CD4-positive, CD25-positive, alpha-beta regulatory T cell (primary cell): ENCODE measurements at places on chromosomes 11 and 22. TPM values are rescaled to one million over a fixed set of nuclear protein-coding genes. Genes with fewer than 3 reads are reported as not detected.

DNA sequence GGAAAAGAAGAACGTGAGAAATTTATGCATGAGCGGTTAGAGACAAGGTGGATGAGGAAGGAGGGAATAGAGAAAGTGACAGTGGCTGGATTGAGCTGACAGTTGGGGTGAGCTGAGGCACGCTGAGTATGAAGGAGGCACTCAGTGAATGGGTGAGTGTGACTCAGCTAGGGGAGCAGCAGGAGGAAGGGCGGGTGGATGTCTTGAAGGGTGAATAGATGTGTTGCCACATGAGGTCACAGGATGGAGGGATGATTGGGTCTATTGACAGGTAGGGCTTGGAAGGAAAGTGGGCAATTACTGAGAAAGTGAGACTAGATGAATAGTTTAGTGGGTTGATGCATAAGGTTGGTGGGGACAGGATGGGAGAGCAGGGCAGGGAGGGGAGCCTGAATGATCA, 8.0 kb downstream of the IFITM10 start:
- H3K4me3 ChIP-seq = no peak overlapping the region
- no peaks in the 10 kb centered on the region for H3K27me3 ChIP-seq
- H3K27ac ChIP-seq = no peak overlapping the region
- no peak for DNase-seq
- no peaks in the 10 kb centered on the region for H3K36me3 ChIP-seq

- H3K27ac ChIP-seq = no peak overlapping the region
- no peaks in the 10 kb centered on the region for H3K27me3 ChIP-seq
- H3K36me3 ChIP-seq = no peaks in the 10 kb centered on the region
- peaks cover 6% of the 10 kb centered on the region for H3K4me1 ChIP-seq
- no peak for DNase-seq
Measured at GRCh38 chr22:23847991-23848864, 9.4 kb upstream of the DERL3 start.

The F2 gene
- not detected for polyA plus RNA-seq

- no peak overlapping the region for H3K4me3 ChIP-seq
- H3K4me1 ChIP-seq = no peaks in the 10 kb centered on the region
- H3K27me3 ChIP-seq = no peaks in the 10 kb centered on the region
- peaks cover 36% of the 10 kb centered on the region for H3K36me3 ChIP-seq
- H3K27ac ChIP-seq = no peak overlapping the region
- no peak for DNase-seq
Measured at GRCh38 chr22:46900549-46900948, 138.1 kb downstream of the TBC1D22A start.

The MEN1 gene
- 26.1 TPM for polyA plus RNA-seq

The HTR3B gene
- not detected for polyA plus RNA-seq

DNA sequence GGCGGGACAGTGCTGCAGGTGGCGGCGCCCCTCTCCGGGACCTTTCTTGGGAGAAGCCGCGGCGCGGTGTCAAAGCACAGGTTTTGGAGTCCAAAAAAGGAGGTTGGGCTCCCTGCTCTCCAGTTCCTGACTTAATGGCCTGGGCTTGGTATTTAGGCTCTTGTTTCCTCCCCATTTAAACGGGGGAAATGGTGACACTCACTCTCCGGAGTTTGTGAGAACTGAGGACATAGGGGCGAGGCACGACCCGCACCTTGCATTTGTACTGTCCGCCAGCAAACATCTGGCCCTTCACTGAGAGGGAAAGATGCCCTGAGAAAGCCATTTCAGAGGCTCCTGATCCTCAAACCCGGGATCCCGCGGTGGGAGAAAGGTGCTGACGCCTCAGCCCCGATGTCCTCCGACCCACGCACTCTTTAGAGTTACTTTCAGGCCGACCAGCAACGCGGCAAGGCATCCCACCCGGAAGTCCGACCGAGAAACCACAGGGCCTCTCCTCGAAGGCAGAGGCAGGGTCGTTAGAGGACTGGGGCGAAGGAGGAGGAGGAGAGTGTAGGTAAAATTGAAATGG, 2.9 kb upstream of the WDR74 start:
- peak overlapping the region; percentile 85 for H3K4me3 ChIP-seq
- peaks cover 34% of the 10 kb centered on the region for H3K4me1 ChIP-seq
- no peaks in the 10 kb centered on the region for H3K27me3 ChIP-seq
- no peaks in the 10 kb centered on the region for H3K36me3 ChIP-seq
- H3K27ac ChIP-seq = peak overlapping the region; percentile 99

- H3K27ac ChIP-seq = peak within 1 kb of the TSS; percentile 84
- DNase-seq = peak; percentile 84
- peaks cover 1% of the 10 kb centered on the region for H3K36me3 ChIP-seq
- no peaks in the 10 kb centered on the region for H3K27me3 ChIP-seq
- peak within 1 kb of the TSS; percentile 99 for H3K4me3 ChIP-seq
Measured at GRCh38 chr22:36160499-36160942, at the start of gene APOL3. Gene APOL3 (minus strand): TSS chr22:36160755. CDS start chr22:36149055, 11,700 bp downstream.

DNA sequence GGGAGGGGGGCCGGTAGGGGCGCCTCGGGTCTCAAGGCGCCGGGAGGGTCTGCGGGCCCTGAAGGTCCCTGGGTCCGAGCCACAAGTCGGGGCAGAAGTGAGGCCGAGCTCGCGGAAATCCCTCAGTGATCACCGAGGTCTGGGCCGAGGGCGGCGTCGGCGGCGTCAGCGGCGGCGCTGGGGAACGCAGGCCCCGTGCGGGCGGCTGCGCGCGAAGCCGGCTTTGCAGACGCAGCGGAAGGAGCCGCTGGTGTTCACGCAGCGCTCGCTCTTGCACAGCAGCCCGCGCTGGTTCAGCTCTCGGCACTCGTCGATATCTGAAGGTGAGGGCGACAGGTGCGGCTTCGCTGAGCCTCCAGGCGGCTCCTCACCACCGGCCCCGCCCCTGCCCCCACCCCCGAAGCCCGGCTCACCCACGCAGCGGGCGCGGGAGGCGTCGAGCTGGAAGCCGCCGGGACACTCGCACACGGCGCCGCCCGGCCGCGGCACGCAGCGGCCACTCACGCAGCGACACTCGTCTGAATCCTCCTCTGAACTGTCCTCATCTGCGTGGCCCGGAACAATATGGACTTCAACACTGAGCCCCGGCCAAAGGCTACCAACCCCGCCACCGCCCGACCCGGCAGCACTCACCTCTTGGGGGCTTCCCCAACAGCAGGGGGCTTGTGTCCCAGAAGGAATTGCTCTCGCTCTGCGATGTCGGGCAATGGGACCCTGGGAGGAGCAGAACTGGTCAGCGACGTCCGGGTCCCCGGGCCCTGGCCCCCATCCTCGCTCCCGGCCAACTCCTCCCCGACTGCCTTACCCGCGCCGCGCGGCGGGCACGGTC, 14.2 kb downstream of the SCYL1 start:
- H3K4me3 ChIP-seq = no peak overlapping the region
- H3K27ac ChIP-seq = peak overlapping the region; percentile 74
- H3K36me3 ChIP-seq = peaks cover 10% of the 10 kb centered on the region
- peaks cover 18% of the 10 kb centered on the region for H3K4me1 ChIP-seq
- DNase-seq = no peak
